ENCODE measurements at places on chromosomes 1 and 21. TPM values are rescaled to one million over a fixed set of nuclear protein-coding genes. Genes with fewer than 3 reads are reported as not detected.

- DNase-seq, result no peak
Observed at GRCh38 chr1:222876182-222876581, 61.3 kb downstream of the DISP1 start.

- no peak for DNase-seq
Observed at GRCh38 chr1:13766592-13767564, 66.9 kb downstream of the PRDM2 start.

DNA sequence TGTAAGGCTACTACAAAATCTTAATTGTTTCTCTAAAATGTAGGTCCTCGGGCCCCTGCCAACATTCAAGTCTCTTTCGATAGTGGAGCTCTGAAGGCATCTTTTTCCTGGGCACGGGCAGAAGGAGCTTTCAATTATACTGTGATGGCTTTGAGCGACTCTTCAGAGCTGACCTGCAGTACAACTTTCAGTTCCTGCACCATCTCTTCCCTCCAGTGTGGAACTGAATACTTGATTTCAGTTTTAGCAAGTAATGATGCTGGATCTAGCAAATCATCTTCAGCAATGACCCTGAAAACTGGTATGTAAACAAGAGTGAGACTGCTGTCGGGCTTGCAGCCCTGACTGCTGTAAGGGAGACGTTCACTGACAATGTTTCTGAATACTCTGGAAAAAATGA, 9.6 kb downstream of the FNDC7 start:
- no peak for DNase-seq

DNA sequence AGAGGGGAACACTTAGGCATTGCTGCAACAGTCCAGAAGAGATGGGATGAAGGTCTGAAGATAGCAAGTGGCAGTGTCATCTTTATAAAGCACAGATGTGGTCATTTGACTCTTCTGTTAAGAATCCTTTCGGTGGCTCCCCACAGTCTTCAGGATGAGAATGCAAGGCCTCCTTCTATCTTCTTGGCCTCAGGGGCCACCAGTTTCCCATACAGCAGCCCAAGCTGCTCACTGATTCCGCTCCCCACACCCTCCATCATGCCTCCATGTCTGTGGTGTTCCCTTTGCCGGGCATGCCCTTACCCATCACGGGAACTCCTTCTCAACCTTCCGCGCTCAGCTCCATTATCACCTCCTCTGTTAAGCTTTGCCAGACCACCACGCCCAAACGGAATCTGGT, 16.1 kb upstream of the MFSD2A start:
- no peak for DNase-seq

GRCh38 chr21:37665230-37666024, 250.8 kb downstream of the KCNJ6 start:
- DNase-seq, result no peak

DNA sequence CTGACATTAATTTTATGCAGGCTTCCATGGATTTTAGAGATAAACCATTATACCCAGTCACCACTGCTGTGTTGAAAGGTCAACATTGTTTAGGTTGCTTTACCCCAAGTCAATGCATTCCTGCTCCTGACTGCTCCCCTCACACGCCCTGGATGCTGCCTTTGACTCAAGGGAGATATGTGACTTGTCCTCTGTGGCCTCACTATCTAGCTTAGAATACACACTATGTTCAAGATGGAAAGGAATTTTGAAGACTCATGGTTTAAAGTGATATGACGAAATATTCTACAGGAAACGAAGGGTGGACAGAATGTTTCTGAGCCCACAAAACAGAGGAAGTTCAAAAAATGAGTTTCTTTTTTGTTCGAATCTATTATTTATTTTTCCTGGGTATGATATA, 170.4 kb upstream of the NR5A2 start:
- DNase-seq, result no peak

DNA sequence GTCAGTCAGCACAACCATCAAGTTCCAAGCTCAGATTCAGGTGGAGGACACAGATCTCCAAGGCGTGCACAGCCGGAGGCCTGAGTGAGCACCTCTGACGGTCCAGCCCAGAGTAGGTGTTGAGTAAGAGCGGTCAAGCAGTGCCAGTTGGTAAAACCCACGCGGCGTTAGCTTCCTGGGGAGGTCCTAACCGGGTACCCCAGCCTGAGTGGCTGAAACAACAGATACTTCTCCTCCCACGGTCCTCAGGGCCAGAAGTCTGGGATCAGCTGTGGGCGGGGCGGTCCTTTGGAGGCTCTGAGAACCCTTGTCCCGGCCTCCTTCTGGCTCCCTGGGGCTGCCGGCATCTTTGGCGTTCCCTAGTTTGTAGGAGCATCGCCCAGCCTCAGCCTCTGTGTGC, 94.4 kb downstream of the PRDM16 start:
- no peak for DNase-seq

DNA sequence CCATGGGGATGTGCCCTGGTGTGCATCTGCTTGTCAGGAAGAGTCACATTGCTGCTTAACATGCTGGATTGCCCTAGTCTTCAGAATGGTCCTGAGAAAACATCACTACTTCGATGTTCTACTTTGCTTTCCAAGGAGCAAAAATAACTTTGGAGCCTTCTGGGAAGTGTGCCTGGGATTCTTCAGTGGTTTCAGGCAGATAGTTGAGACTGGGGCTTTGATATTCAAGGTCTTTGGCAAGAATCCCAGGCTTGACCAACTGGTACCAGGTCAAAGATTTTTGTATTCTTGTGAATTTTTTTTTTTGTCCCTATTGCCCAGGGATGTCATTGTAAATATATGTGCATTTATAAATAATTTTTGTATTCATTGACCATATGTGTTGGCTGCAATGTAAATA, 51.4 kb downstream of the LRIG2 start:
- DNase-seq, result no peak

DNA sequence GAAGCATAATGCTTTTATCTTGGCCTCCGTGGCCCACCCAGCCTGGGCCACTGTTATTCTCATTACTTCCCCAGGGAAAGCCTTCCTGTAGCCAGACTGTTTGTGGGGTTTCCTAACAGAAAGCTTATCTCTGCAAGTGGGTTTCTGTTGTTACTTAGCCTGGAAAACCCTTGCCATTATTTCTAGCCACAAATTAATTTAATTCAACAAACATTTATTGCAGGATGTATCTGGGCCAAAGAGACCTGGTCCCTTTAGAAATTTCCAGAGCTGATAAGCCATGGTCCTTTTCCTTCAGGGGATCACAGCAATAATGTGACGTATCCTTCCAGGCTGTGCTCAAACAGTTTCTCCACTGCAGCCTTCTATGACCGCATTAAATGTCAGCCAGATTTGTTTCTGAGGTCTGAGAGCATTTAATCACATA, 20.9 kb downstream of the TNN start:
- no peak for DNase-seq

GRCh38 chr1:243946946-243947345, 96.9 kb upstream of the AKT3 start:
- DNase-seq, result no peak

- DNase-seq, result peak; percentile 20
Observed at GRCh38 chr1:224170748-224171478, 12.1 kb upstream of the DEGS1 start.

DNA sequence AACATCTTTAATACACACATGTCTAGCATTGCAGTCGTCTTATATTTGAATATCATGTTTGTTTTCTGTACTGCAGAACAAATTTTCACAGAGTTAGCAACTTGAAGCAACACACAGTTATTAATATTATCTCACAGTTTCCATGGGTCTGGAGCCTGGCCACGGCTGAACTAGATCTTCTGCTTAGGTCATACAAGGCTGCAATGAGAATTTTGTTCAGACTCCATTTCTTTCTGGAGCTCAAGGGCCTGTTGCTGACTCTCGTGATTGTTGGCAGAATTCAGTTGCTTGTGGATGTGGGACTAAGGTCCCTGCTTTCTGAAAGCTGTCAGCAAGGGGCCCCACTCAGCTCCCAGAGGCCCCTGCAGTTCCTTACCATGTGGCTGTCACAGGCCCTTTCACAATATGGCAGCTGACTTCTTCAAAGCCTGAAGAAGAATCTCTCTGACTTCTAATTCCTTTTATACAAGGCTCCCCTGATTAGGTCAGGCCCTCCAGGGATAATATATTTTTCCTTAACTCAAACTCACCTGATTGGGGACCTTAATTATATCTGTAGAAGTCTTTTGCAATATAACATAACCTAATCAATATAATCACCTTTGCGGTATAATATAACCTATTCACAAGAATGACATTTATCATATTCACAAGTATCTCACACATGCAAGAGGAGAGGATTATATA, 296.3 kb downstream of the NFIA start:
- no peak for DNase-seq

DNA sequence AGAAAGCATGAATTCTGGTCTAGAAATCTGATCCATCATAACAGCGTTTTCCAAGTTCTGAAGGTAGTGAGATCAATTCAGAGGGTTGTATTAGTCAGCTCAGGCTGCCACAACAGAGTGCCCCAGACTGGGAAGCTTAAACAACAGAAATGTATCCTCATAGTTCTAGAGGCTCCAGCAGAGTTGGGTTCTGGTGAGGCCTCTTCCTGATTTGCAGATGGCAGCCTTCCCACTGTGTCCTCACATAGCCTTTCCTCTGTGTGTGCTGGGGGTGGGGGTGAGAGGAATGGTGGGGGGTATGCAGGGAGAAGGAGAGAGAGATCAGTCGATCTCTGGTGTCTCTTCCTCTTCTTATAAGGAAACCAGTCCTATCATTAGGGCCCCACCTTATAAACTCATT, 15.1 kb downstream of the ZBTB8B start:
- no peak for DNase-seq

DNA sequence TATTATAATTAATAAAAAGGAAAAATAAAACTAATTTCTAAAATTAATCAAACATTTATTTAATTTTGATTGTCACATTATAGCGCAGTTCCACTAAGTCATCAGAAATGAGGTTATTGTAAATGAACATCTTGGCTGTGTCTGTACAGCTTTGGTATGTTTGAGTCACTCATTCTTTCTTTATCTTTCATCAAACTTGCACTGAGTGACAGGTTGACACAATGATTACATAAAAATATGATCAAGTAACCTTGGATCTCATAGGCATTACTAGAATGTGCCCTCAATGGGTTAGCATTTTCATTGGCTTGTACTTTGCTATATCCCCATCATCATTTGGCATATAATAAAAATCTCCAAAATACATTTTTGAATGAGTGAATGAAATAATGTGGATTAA, 1353.2 kb upstream of the ADGRL2 start:
- no peak for DNase-seq

The CADM3 gene
- total RNA-seq, result 0.07 TPM

The LHX4 gene
- total RNA-seq, result not detected

The PPP1R12B gene
- 14.8 TPM for total RNA-seq

The RHOU gene
- total RNA-seq, result 0.81 TPM

The COL24A1 gene
- not detected for total RNA-seq

The PGLYRP3 gene
- total RNA-seq, result not detected

The TTC34 gene
- not detected for total RNA-seq

The TTC22 gene
- not detected for total RNA-seq

The SPATA21 gene
- total RNA-seq, result not detected

The PRAMEF1 gene
- not detected for total RNA-seq

All from Caki2 (cell line).